Stimulated activated CD4-positive, alpha-beta T cell treated with anti-CD3 and anti-CD28 coated beads, Interleukin-4, amount 100 ng/mL, for 4 hours (primary cell): ENCODE measurements at places on chromosomes 12 and 14.

GRCh38 chr14:85122690-85123089 lies 407.3 kb upstream of the FLRT2 start:
- no peak for DNase-seq

GRCh38 chr14:53473480-53473879 lies 320.4 kb upstream of the DDHD1 start:
- no peak for DNase-seq

DNA sequence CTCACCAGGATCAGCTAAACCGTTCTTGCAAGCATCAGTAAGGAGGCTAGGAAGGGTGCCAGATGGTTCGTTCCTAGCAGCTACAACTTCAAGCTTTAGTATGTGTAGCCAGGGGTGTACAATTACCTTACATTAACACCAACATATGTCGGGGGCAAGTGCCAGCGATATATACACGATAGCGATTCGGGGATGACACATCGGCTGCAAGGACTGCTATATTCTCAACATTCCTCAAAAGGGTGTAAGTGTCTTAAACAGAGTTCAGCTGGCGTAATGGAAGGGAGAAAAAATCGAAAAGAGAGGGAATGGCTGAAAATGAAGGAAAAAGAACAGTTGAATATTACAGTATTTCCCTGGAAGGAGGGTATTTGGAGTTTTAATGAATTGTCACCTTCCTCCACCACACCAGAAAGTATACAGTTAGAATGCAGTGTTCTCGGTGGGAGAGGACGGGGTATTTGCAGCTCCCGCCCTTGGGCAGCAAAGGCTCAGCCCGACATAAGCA lies 545 bp downstream of the LIMA1 start:
- no peak for DNase-seq

- no peak for DNase-seq
Observed at GRCh38 chr12:25319233-25319984, 68.7 kb upstream of the KRAS start.

- no peak for DNase-seq
Observed at GRCh38 chr12:80460972-80461371, 16.9 kb downstream of the PTPRQ start.

GRCh38 chr12:91902860-91903683 lies 242.6 kb downstream of the BTG1 start:
- DNase-seq = no peak

- DNase-seq = no peak
Observed at GRCh38 chr12:6824901-6825381, 3.3 kb upstream of the P3H3 start.

GRCh38 chr12:76848132-76848531 lies 30.7 kb downstream of the CSRP2 start:
- DNase-seq = no peak

DNA sequence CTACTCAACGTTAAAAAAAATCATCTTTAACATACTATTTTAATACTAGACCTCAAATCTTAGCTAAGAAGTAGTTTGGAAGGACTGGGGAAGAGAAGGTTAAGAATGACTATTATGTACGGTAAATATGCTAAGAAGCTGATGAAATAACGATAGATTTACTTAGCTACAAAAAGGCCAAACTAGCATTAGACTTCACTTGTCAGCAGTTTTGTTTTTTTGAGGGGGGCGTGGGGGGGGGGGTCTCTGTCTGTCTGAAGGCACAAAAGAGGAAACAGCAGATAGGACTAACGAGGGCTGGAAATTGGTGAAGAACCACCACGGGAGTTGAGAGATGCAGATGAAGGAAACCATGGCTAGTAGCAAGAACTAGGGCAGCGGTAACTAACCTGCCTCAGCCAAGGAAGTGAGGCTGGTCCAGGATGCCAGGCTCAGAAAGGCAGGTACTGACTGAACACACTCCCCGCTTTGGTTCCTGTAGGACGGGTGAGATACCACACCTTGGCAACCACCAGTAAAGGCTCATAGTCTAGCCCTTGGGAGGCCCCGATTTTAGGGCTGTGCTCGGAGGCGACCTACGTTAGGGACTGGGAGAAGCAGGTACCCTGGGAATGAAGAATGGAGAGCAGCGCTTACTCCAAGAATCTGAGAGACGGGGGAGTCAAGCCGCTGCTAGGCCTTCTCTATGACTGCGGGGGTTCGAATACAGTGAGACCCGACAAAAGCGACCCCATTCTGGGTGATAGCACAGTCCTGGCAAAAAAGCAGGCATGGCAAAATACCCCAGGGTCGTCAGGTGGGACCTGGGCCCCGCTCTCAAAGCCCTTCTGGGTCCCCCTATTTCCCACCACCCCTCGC lies 675 bp downstream of the NEDD8 start:
- no peak for DNase-seq

DNA sequence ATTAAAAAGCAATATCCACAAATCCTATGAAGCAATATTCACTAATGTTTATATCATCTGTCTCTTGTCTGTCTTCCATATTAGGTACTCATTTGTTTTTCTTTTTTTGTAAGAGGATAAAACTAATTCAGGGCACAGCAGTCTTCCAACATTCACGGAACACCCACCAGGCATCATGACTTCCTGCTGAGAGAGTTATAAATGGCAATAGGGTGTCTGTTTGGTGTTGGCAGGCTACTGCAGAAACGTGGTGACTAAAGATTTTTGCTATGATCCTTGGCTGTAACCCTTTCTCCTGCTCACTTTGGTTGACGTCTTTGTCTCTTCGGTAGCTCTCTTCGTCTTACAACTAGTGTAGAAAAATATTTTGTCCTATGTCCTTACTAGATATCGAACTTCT lies 860.6 kb upstream of the MGAT4C start:
- no peak for DNase-seq

- DNase-seq = peak; percentile 12
Observed at GRCh38 chr14:50736932-50737419, 68.9 kb upstream of the SAV1 start.

- DNase-seq = no peak
Observed at GRCh38 chr12:127284870-127285431, 982.0 kb upstream of the TMEM132C start.

DNA sequence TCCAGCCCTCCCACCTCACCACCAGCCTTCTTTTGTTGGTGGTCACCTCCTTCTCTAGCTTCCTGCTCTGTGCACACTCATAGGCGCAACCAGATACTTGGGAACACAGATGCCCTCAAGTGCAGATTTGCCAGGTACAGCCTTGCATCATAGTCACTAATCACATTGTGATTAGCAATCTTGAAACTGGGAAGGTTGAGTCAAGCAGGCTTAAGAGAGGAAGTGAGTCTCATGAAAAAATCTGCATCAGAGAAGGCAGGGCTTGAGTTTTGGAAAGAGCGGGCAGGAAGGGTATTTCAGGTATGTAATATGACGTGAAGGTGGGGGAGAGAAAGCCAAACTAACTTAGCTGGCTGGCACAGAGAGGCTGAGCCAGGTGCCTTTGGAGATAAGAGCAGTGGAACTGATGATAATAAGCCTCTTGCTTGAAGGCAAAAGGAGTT lies 2.7 kb upstream of the RABGGTA start:
- peak; percentile 29 for DNase-seq

DNA sequence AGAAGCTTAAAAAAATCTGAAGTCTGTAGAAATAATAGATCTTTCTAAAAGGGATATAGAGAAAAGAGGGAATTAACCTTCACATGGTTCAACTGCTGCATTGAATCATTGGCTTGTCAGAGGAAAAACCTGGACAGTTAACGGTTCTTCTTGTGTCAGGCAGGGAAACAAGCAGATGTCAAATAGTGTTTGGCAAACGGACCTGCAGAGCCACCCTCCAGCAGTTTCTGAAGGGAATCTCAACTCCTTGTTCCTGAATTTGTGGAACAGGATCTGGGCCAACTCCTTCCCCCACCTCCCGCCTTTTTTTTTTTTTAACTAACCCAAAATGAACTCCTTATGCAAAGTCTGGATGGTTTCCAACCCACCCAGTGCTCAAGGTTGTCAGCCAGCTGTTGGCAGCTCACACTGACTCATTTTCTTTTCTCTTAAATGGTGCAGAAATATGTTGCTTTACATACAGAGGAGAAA lies 187.3 kb downstream of the CAND1 start:
- no peak for DNase-seq
